ENCODE measurements at places on chromosomes 13 and 19. TPM values are rescaled to one million over a fixed set of nuclear protein-coding genes. Genes with fewer than 3 reads are reported as not detected.
A peak's percentile ranks its signal among the peaks of the same experiment; 100 is the strongest.

Gene NMRK2
- 89.1 TPM for polyA plus RNA-seq

Gene TSEN34
- not detected for polyA plus RNA-seq

Gene PCP2
- polyA plus RNA-seq: not detected

Gene SNAPC2
- not detected for polyA plus RNA-seq

Gene METTL21C
- 8.5 TPM for polyA plus RNA-seq

Gene DMPK
- polyA plus RNA-seq: 196 TPM

Gene CACNA1A
- not detected for polyA plus RNA-seq

Gene NCAN
- 0.12 TPM for polyA plus RNA-seq

Gene BICRA
- polyA plus RNA-seq: 8.3 TPM

Gene RFPL4AL1
- polyA plus RNA-seq: 0.49 TPM

Gene ZNF728
- not detected for polyA plus RNA-seq

- no peak for DNase-seq
Observed at GRCh38 chr13:82298106-82298505, 1584.2 kb downstream of the SLITRK1 start.

- no peak for DNase-seq
Observed at GRCh38 chr13:98143601-98144026, 720 bp downstream of the FARP1 start.

DNA sequence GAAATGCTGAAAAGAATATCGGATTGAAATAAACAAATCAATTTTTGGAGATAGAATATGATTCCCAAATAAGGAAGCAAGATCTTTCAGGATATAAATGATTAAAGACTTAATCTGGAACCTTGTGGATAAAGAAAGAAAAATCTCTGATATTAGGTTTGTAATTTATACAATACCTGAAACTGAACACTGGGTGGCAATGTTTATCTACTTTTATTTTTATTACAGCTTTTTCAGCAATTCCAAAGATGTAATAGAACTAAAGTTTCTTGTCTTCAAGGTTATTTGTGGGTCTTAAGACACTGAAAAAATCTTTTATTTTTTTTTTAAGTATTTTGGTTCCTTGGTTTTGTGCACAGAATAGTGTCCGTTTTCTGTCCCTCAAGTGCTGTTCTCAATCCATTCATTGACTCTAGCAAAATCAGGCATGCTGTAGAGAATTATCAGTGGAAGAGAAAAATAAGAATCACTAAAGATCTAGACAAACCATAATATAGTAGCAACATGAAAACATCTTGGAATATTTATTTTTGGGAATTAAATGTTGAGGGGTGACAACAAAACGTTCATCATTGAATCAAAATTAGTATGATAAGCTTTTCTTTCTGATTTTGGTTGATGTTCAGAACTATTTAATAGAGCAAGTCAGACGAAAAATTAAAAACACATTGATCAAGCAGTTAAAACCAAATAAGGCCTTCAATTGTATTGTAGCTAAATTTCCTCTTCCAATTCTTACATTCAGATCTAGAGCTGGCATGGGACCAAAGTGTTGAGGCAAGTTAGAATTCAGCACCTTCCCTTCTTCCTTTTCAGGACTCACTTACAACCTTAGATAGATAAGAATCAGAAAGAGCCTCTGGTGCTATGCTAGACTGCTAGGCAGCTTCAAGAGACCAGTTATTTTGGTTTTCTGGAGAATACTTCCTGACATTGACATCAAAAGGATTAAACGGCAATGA lies 704.4 kb upstream of the PCDH20 start:
- DNase-seq: peak; percentile 16

- no peak for DNase-seq
Observed at GRCh38 chr19:13964776-13965175, 12.5 kb downstream of the DCAF15 start.

DNA sequence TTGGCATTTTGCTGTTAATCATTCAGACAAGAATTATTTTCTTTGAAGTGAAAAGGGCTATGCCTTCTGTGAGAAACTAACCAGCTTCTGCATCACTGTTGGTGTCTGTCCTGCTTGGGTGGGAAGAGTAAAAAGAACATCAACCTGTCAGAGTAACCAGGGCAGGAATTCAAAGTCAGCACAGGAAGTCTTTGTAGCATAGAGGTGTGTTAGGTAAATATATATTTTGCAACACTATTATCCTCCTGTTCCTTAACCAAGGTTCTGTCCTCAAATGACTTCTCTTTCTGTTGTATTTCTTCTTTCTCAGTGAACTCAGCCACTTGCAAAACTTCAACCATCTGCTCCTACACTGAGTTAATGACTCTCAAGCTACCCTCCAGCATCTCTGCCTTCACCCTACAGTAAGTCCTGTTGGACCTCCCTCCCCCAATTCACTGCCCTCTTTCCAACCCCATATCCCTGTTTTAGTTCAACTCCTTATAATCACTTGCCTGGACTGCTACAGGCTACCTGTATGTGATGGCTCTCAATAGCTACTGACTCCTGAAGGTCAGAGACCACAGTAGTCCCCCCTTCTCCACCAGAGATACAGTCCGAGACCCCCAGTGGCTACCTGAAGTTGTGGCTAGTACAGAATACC lies 49.9 kb downstream of the SMAD9 start:
- no peak for DNase-seq

DNA sequence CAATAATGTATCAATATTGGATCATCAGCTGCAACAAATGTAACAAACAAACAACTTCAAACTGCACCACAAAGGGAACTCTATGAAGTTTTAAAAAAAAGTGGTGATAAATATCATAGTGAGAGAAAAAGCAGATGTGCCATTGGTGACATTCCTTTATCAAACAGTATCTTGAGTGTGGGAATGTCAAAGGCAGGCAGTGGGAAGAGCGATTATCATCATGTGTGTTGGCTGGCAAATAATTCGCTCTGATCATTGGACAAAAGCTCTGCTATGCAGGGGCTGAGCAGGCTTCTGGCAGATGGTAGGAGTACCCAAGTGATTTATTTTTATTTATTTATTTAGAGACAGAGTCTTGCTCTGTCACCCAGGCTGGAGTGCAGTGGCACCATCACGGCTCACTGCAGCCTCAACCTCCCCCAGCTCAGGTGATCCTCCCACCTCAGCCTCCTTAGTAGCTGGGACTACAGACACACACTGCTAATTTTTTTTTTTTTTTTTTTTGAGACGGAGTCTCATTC lies 55.9 kb upstream of the RANBP3 start:
- no peak for DNase-seq

DNA sequence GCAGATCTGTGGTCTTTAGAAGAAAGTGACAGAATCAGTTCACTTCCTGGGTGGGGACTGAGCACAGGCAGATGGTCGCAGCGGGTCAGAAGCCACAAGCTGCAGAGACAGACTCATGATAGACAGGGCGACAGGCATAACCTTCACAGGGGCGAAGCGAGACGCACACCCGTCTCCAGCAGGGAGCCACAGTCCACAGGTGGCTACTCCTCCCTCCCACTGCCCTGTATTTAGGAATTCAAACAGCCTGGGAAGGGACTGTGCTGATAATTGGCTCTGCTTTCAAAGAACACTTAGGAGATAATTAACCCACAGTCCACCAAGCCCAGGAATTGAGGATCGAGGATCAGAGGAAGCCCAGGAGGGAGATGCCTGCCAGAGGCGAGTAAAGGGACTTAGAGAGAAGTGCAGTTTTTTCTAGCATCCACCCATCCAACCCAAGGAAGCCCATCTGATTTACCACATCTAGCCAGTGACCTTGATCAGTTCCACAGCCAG lies 23.2 kb downstream of the RFX2 start:
- DNase-seq: no peak

GRCh38 chr13:21365574-21365973 lies 93.5 kb downstream of the ZDHHC20 start:
- DNase-seq: no peak

GRCh38 chr13:65940720-65941119 lies 1289.4 kb downstream of the PCDH9 start:
- DNase-seq: no peak

DNA sequence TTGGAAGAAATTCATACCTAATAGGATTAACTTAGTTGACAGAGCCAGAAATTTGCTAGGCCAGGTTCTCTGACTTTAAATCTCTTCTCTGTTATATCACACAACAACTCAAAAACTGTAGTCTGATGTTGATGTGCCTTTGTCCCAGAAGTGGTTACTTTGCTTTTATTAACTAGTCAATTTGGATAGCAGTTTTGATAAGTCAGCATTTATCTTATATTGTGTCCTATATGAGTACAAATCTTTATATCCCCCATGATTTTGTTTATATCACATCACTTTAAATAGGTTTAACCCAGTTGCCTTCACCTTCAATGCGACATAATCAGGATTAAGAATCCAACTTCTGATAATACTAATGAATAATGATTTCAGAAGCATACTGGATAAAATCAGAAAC lies 459.3 kb downstream of the GPC6 start:
- DNase-seq: no peak

DNA sequence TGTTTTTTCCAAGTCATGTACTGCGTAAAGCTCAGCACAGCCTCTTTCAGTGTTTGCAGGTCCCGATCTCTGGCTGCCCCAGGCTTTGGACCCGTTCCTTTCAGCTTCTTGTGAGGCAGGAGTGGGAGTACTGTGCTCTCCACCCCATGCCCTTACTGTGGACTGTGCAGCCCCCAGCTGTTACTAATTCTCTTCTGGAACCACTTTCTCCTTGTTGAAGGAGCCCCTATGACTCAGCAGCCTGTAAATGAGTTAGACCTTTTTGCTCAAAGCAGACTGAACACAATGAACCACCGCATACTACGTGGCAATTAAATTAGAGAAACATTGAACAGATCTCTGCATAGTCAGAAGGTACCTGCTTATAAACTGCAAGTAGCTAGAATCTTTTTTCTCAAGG lies 39.0 kb downstream of the SERTM1 start:
- peak; percentile 25 for DNase-seq

DNA sequence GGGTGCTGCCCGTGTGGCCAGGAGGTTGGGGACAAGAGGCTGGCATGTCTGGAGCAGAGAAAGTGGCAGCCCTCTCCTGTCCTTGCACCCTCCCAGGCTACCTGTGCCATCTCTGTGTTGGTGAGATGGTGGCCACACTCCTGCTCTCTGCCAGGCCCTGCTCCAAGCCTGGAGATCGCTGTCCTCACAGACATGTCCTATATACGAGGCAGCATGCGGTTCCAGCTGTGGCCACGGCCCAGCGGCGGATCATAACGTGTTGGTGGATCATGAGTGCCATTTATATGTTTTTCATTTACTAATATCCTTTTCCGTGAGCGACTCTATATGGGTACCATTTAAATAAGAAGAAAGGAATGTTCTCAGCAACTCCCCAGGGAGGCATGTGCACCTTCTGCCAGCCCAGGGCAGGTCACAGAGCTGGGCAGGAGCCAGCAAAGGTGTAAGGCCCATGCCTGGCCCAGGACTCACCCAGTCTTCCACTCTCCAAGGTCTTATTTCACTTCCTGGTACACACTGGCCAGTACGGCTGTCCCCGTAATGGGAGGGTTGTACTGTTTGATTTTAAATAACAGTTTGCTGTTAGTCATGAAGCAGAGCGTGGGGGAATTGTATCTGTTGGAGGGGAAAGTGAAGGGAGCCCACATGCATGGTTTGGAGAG lies 47.2 kb upstream of the LDLR start:
- no peak for DNase-seq

GRCh38 chr19:13861392-13861713 lies 15.6 kb upstream of the NANOS3 start:
- no peak for DNase-seq

GRCh38 chr13:114029866-114030625 lies 56.2 kb upstream of the C13orf46 start:
- DNase-seq: no peak

DNA sequence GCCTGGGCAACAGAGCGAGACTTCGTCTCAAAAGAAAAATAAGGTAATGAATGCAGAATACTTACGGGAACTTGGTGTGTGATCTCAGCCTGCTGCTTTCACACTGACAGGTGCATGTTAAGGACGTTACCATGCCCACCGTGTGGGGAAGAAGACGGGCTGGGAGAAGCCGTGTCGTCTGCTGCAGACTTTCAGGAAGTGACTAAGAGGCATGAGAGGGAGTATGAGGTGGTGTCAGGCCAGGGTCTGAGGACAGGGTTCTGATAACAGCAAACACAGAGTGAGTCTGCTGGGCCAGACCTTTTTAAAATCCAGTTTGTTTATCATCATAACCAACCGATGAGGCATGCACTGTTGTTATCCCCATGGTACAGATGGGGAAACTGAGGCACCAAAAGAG lies 13.6 kb upstream of the GALP start:
- DNase-seq: no peak

- no peak for DNase-seq
Observed at GRCh38 chr13:26219726-26220125, 2.4 kb downstream of the RNF6 start.

DNA sequence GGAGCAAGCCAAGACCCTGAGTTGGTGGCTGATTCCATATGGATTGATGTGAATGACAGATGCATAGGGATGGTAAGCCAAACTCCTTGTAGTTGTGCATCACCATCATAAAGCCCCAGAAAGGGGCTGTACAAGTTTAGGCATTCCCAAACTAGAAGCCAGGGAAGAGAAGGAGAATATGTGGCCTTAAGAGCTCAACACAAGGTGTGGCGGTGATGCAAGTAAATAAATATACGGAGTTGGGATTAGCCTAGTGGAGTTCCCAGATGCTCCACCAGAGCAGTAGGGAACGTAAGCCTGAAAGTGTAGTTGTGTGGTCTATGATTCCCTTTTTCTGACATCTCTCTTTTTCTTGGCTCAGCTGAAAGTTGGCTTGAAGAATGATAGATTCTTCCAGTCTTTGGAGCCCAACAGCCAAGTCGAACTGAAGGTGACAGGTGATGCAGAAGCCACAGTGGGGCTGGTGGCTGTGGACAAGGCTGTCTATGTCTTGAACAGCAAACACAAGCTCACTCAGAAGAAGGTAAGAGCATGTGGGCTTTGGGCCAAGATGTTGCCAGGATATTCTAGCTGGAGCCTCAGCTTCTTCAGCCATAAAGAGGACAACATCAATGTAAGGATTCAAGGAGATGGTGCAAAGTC lies 30.1 kb downstream of the RDH8 start:
- DNase-seq: peak; percentile 16

DNA sequence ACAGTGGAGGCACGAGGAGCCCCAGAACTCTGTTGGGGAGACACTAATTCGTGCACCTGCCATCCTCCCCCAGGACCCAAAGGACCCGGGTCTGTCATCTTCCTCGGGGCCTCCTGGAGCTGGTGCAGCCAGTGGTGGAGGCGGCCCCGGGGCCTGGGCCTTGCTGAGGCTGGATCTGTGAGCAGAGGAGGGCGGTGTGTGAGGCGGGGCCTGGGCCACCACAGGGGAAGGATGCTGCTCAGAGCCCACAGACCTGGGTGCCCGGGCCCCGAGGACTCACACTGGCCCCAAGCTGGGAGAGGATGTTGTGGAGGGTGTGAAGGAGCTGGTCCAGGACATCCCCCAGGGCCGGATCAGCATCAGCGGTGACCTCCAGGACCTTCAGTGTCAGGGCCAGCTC lies 8.3 kb downstream of the IFNL3 start:
- DNase-seq: no peak

- peak; percentile 24 for DNase-seq
Observed at GRCh38 chr13:46288570-46289259, 77.0 kb downstream of the LRRC63 start.

DNA sequence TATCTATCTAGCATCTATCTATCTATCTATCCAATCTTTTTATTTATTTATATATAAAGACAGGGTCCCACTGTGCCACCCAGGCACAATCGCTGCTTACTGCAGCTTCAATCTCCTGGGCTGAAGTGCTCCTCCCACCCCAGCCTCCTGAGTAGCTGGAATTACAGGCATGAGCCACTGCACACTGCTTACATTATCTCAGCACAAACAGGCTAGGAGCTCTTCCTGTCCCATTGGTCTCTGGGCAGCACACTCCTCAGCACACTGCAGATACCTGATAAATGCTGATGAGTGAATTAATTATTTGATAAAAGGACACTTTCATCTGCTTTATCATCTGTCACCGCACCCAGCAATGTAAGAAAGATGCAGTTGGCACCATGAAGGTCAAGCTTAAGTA lies 16.1 kb downstream of the ZNF562 start:
- no peak for DNase-seq

Data from muscle of arm (tissue), 14 donors.